Amygdala (tissue), 56 donors: ENCODE measurements at places on chromosomes 7 and 10.

- no peak for DNase-seq
Observed at GRCh38 chr10:12041766-12042408, 722 bp downstream of the UPF2 start.

DNA sequence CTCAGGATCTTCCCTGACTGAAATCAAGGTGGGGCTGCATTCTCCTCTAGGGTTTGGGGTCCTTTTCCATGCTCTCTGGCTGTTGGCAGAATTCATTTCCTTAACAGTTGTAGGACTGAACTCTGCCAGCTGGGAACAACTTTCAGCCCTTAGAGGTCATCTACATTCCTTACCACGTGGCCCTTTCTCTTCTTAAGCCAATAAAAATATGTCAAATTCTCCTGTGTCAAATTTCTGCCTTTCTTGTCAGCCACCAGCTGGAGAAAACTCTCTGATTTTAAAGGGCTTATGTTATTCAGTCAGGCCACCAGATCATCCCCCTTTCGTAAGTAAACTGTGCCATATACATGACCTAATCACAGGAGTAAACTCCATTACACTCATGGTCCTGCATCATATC lies 95.3 kb upstream of the IL6 start:
- no peak for DNase-seq

DNA sequence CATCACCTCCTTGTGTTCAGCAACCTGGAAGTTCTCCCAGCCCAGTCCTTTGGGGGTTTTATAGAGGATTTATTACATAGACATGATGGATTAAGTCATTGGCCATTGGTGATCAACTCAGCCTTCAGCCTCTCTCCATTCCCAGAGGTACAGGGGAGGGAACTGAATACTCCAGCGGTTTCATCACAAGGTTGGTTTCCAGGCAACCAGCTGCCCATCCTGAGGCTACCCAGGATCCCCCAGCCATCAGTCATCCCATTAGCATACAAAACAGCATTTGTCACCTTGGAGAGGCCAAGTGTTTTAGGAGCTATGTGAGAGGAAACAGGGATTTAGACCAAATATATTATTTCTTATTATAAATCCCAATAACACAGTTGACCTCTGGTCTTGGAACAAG lies 584.8 kb upstream of the NRP1 start:
- DNase-seq, result no peak

GRCh38 chr7:32670110-32671025 lies 175.1 kb downstream of the AVL9 start:
- DNase-seq, result no peak

DNA sequence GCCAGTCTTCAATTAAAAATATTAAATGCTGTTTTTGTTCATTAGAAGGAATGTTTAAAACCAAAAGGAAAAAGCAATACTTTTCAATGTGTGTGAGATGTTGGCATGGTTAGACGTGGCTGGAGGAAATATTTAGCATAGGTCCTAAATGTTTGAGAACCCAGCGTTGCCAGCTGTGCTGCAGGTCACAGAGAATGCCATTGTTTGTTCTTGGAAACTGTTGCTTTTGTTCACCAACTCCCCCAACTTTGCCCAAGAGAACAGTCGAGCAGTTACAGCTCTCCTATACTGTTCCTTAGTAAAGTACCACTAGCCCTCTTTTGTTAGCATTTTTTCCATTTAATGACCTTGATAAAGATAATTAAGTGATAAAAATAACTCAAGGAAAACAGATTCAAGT lies 44.5 kb upstream of the ELMO1 start:
- no peak for DNase-seq

- no peak for DNase-seq
Observed at GRCh38 chr7:24908727-24909126, 71.3 kb downstream of the OSBPL3 start.

- DNase-seq, result no peak
Observed at GRCh38 chr10:60869652-60870415, 74.2 kb downstream of the RHOBTB1 start.

GRCh38 chr7:33921216-33921938 lies 16.0 kb downstream of the BMPER start:
- DNase-seq, result no peak

- DNase-seq, result no peak
Observed at GRCh38 chr7:22972207-22972606, 41.7 kb downstream of the HYCC1 start.

DNA sequence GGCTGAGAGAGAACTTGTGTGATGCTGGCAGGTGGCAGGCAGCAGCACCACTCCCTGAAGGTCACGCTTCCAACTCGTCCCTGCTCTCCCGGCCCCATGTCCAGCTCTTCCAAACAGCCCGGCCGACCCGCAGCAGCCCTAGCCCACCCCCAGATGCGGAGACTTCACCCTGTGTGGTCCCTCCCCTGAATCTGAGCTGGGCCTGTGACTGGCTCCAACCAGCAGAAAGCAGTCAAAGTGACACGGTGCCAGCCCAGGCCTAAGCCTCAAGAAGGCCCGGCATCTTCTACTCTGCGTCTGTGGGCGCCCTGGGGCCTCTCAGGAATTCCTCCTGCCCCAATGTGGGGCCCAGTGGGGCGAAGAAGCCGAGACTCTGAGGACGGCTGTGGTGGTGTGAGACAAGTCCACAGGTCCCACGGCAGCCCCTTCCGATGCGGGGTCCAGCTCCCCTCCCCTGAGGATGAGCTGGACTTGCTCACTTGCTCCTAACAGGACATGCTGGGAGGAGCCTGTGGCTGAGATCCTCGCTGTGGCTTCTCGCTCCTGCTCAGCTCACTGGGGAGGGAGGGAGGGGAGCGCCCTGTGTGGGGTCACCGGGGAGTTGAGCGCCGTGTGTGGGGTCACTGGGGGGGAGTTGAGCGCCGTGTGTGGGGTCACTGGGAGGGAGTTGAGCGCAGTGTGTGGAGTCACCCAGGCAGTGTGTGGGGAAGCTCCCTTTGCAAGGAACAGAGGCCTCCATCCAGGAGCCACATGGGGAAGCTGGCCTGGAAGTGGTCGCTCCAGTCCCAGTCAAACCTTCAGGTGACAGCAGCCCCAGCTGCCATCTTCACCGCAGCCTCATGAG lies 9.5 kb downstream of the STK32C start:
- DNase-seq, result no peak

- DNase-seq, result no peak
Observed at GRCh38 chr7:96657347-96658021, 52.2 kb downstream of the SEM1 start.

GRCh38 chr10:97013983-97014382 lies 171.8 kb downstream of the SLIT1 start:
- no peak for DNase-seq

DNA sequence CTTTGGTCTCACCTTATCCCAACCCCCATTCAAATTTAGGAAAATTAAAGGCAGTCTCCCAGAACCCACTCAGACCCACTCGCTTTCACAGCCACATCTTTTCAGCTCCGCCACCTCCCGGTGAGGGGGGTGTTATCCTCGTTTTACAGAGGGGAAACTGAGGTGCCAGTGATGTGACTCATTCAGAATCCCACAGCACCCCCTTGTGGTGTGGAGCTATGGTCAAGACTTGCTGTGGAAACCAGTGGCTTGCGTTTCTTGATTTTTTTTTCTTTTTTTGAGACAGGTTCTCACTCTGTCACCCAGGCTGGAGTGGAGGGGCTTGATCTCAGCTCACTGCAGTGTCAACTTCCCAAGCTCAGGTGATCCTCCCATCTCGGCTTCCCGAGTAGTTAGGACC lies 27.6 kb downstream of the SLC35G1 start:
- no peak for DNase-seq
